Nucleus accumbens (tissue), 56 donors: ENCODE measurements at places on chromosomes 4 and X.

GRCh38 chrX:16459008-16459407 is 190.9 kb upstream of the S100G start:
- no peak for DNase-seq

DNA sequence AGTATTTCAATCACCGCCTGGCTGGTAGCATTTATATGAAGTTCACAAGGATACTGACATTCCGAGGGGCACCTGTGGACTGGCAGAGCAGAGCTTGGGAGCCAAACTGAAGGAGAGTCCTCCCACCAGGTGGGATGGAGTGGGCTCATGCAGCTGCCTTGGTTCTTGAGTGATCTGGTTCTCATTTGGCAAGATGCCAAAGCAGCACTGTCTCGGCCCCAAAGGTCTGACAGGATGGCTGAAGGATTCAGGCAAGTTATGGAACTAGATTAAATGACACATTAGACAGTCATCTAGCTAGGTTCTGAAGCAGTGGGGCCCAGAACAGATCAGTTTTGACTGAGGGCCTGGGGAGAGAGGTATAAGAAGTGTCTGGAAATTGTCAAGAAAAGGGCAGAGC is 3.2 kb downstream of the FGF16 start:
- DNase-seq, result no peak

DNA sequence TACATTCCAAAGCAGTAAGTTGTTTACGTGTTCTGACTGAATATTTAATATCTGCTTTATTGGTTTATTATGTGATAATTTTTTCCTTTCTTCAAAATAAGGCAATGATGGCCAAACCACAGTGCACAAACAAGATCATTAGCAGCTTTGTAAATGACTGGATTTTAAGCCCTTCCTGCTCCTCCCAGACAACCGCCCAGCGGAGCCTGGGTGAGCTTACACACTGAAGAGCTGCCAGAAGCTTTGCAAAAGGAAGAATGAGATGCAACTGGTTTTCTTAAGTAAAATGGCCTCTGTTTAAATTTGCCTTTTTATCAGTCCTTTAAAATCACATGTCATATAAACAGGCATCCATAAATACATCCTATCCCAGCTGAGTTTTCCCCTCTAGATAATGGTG is 52.2 kb downstream of the SPARCL1 start:
- no peak for DNase-seq

DNA sequence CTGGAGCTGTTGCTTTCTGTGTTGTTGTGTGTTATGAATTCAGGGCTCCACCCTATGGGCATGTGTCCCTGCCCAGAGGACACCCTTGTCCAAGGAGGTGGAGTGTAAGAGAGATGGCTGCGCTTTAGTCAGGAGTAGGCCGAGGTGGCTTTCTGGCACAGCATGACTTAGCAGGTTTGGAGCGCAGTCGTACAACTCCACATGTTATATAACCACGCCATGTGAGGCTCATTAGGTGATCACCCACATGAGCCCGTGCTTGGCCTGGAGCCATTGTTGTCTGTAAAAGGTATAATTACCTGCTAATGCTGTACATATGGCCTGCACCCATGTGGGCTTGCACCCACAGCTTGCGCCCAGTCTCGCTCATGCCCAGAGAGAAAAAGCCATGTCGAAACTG is 15.8 kb upstream of the ANAPC4 start:
- DNase-seq, result no peak

DNA sequence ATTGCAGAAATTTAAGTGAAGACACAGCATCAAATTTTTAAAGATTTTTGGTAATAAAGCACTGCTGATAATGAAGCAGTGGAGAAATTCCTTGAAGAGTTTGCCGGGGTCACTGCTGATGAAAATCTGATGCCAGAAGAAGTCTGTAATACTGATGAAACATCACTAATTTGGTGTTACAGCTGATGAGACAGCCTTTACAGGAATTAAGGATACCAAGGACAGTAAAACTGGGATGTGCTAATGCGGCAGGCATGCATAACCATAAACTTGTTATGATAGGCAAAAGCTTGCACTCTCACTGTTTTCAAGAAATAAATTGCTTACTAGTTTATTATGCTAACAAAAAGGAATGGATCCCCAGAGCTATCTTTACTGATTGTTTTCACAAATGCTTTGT is 52.9 kb upstream of the VEGFC start:
- no peak for DNase-seq

DNA sequence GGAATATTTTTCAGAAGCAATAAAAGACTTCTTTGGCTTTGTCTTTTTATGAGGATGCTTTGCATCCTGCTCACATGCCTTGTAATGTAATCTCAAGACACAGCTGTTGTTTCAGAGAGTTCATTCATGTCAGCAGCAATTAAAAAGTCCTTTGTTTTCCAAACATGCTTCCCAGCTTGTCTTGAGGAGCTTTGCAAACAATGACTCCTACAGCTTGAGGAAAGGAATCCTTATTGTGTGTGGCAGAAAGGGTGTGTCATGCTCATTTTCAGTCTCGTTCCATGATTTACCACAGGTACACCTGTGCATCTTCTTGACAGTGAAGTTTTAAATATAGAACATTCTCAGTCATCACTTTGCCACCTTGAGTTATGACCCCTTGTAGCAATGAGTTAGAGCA is 139.2 kb upstream of the AADAT start:
- DNase-seq, result no peak

DNA sequence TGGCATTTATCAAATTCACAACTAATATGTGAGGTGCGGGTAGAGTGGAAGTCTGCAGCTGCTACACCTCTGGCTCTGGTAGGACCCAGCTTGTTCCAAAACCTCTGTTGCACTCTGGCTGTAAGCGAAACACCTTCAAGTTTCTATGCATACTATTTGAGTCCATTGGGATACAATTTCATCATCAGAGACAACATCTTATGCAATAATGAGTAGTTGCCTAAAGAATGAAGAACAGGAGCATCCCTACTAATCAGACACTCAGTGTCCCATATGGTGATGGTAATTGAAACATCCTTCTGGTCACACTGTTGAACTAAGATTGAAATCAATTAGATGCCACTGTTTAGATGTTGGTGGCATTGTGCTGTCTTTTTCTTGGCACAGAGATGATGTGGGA is 178.4 kb downstream of the MGST2 start:
- DNase-seq, result no peak

GRCh38 chrX:31334997-31335396 is 263.2 kb upstream of the FTHL17 start:
- DNase-seq, result no peak

GRCh38 chr4:43456383-43456782 is 563.9 kb downstream of the GRXCR1 start:
- no peak for DNase-seq

- no peak for DNase-seq
Observed at GRCh38 chr4:128566693-128567092, 242.8 kb upstream of the JADE1 start.

- no peak for DNase-seq
Observed at GRCh38 chr4:3497523-3498389, 34.5 kb downstream of the LRPAP1 start.

DNA sequence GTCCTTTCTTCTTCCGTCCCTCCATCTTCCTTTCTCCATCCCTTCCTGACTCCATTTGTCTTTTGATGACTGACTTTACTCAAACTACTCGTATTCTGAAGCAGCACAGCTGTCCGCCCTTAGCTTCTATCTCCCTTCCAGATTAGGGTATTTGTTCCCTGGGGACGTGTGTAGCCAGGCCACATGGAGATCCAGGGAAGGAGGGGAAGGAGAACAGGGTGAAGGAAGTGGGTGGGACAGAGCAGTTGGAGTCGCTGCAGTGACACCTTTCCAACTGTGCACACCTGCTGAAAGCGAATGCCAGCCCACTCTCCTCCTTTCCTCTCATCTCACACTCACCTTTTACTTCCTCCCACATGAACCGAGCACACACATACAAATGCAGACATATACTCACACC is 323.8 kb downstream of the DCTD start:
- no peak for DNase-seq

- no peak for DNase-seq
Observed at GRCh38 chr4:176970853-176971252, 178.1 kb upstream of the VEGFC start.

DNA sequence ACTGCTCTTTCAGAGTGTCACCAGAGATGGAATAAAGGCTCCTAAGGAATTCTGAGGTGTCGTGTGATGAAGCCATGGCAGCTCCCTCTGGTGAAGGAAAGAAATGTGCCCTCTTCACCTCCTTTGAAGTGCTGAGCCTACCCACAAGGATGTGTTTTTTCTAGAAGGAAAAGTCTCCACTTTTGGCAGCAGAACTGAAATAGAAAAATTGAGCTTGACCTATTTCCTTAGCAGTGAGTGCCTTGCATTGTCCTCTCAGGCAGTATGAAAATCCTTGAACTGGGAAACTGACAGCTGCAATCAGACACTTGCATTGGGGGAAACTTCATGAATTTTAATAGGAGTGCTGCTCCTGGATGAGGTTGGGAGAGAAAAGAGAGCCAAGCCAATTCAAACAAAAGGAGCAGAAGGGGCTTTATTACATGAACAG is 95.2 kb downstream of the DCLK2 start:
- peak; percentile 43 for DNase-seq

GRCh38 chr4:77911091-77911490 is 48.5 kb downstream of the MRPL1 start:
- no peak for DNase-seq

- no peak for DNase-seq
Observed at GRCh38 chr4:158259955-158260575, 49.8 kb downstream of the TMEM144 start.

- DNase-seq, result no peak
Observed at GRCh38 chr4:5260121-5260520, 208.8 kb downstream of the STK32B start.

GRCh38 chr4:139767168-139767567 is 101.5 kb downstream of the MGST2 start:
- DNase-seq, result no peak

DNA sequence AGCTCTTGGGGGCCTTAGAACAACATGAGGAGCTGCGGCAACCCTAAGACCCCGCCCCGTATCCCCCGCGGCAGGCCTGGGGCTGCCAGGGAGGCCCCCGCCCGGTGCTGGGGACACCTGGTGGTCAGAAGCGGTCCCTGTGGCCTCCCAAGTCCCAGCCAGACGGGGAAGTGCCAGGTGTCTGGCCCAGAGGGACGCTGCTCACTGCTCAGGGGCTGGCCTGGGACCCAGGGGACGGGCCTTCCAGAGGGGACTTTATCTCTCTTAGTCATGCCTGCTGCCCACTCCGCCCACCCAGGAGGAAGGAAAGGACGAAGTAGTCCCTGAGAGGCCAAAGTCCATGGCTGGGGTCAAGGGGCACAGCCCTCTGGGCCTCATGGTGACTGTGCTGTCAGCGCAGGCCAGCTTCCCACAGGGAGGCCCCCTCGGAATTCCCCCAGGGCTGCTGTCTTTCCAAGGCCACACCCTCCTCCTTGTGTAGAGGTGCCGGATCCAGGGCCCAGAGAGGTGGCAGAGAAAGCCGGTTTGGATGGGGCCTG is 31.0 kb upstream of the HTRA3 start:
- no peak for DNase-seq

GRCh38 chr4:4411906-4412305 is 25.0 kb downstream of the NSG1 start:
- DNase-seq, result no peak

- DNase-seq, result no peak
Observed at GRCh38 chr4:87209182-87209581, 11.2 kb downstream of the KLHL8 start.

DNA sequence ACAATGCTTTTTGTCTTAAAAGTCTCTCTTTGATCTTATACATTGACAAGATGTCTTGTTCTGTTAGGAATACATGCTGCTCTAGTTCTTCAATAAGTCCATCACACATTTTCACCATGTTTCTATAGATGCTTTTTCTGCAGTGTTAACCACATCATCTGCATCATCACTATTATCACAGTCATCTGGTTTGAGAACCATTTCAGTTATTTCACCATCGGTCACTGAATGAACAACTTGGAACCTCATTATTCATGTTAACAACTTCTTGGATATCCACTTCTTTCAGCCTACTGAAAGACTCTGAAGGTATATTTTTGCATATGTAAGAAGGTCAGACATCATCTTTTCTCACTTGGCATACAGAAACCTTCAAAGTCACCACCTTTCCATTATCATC is 975.2 kb downstream of the STIM2 start:
- no peak for DNase-seq

- no peak for DNase-seq
Observed at GRCh38 chrX:112341598-112341997, 259.0 kb upstream of the TRPC5 start.

- no peak for DNase-seq
Observed at GRCh38 chrX:15523088-15523487, 22.5 kb downstream of the BMX start.

- no peak for DNase-seq
Observed at GRCh38 chrX:23338334-23338733, 3.7 kb downstream of the PTCHD1 start.

DNA sequence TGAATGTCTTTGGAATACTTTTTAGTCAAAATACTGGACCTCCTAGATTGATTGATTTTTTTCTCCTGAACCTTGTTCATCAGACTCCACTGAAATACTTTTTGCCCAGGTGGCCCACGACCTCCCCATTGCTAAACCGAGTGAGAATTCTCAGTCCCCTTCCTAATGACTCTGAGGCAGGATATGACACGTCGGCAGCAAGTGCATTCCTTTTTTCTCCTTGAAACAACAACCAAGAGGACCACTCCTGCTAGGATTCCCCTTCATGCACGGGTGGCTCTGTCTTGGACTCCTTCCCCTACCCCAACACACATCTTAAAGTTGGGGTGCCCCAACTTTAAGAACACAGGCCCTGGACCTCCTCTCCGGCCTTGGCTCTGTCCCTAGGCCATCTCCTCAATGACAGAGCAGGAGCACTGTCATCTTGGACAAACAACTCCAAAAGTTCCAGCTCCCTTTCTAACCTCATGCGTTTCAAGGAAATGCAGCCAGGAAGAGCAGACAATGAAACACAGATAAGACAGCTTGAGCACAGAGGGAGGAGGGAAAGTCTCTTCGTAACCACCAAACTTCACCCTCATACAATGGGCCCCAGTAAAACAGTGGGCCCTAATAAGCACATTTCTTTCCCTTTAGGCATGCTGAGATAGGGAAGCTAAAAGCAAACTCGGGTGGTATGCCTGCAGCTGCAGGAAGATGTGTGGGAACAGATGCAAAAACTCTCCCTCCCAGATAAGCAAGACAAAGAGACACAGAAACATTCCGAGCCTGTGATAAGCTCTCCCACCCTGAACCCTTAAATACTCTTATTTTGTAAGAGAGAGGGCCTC is 33.9 kb downstream of the ZBTB49 start:
- DNase-seq, result no peak

- DNase-seq, result no peak
Observed at GRCh38 chr4:113179091-113179490, 129.6 kb downstream of the ANK2 start.

DNA sequence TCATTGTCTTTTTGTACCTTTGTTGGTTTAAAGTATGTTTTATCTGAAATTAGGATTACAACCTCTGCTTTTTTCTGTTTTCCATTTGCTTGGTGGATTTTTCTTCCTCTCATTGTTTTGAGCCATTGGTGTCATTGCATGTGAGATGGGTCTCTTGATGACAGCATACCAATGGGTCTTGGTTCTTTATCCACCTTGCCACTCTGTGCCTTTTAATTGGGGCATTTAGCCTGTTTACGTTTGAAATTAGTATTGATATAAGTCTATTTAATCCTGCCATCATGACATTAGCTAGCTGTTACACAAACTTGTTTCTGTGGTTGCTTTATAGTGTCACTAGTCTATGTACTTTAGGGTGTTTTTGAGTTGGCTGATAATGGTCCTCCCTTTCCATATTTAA is 145.7 kb downstream of the GUCY2F start:
- no peak for DNase-seq

GRCh38 chrX:129754056-129755024 is 15.6 kb downstream of the XPNPEP2 start:
- no peak for DNase-seq
